GM12891 (cell line): ENCODE measurements at places on chromosomes 5 and 9.

DNA sequence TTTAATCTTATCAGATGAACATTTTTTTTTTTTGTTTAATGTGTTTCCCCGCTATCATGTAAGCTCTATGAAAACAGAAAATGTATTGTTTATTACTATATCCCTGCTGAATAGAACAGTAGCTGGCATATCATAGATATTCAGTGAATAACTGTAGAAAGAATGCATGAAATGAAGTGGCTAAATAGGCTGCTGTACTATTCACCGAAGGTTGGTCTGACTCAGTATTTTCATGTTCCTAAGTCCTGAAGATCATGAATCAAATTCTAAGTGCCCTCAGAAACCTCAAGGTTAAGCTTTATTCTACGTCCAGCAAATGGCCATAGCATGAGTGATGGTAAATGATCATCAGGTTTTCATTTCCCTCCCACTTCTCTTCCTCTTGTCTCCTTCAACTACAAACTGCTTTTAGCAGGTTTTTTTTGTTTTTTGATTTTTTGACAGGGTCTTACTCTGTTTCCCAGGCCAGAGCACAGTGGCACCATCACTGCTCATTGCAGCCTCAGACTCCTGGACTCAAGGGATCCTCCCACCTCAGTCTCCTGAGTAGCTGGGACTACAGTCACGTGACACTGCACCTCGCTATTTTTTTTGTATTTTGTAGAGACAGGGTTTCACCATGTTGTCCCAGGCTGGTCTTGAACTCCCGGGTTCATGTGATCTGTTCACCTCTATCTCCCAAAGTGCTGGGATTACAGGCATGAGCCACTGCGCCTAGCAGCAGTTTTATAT, 19.1 kb upstream of the ZFAND5 start:
- no peak for DNase-seq

GRCh38 chr9:33785914-33786313, 9.4 kb upstream of the PRSS3 start:
- no peak for DNase-seq

DNA sequence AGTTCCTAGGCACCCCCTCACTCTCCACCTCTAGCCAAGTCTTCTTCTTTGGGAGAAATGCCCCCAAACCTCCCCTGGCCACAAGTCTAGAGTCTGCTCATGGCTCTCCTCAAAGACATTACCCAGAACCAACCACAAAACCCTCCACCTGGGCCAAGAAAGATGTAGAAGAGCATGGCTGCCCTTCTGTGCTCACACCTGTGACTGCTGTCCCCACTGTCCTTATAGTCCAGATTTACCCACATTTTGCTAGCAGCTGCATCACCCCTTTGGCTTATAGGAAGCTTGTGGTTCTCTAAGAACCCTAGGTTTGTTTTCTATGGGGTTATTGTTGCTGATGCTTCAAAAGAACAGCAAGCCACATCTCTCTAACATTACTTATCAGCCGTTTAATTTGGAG, 6.1 kb upstream of the GABBR2 start:
- no peak for DNase-seq

- no peak for DNase-seq
These were observed 32.5 kb upstream of the SYNPO start for GRCh38 chr5:150607991-150608390.

DNA sequence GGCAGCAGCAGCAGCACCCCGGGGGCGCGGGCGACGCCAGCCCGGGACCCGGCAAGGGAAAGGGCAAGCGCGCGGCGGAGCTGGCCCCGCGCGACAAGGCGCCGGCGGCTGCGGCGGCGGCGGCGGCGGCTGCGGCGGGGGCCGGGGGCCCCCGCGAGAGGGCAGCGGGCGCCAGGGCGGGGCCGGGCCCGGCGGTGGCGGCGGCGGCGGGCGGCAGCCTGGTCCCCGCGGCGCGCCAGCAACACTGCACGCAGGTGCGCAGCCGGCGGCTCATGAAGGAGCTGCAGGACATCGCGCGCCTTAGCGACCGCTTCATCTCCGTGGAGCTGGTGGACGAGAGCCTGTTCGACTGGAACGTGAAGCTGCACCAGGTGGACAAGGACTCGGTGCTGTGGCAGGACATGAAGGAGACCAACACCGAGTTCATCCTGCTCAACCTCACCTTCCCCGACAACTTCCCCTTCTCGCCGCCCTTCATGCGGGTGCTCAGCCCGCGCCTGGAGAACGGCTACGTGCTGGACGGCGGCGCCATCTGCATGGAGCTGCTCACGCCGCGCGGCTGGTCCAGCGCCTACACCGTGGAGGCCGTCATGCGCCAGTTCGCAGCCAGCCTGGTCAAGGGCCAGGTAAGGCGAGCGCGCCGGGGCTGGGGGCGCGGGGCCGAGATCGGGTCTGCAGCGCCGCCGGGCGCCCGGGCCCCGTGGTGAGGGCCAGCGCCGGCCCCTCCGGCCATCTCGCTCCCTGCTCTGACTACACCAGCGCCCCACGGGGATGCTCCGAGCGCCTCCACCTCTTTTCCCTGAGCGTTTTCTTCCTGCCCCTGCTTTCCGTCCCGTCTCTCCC, at the start of gene UBE2QL1:
Gene UBE2QL1, plus strand, starts transcription at position 238 of the 843 bp plus-strand sequence. Its CDS starts 35 bp downstream, at position 273.
- peak; percentile 52 for DNase-seq

DNA sequence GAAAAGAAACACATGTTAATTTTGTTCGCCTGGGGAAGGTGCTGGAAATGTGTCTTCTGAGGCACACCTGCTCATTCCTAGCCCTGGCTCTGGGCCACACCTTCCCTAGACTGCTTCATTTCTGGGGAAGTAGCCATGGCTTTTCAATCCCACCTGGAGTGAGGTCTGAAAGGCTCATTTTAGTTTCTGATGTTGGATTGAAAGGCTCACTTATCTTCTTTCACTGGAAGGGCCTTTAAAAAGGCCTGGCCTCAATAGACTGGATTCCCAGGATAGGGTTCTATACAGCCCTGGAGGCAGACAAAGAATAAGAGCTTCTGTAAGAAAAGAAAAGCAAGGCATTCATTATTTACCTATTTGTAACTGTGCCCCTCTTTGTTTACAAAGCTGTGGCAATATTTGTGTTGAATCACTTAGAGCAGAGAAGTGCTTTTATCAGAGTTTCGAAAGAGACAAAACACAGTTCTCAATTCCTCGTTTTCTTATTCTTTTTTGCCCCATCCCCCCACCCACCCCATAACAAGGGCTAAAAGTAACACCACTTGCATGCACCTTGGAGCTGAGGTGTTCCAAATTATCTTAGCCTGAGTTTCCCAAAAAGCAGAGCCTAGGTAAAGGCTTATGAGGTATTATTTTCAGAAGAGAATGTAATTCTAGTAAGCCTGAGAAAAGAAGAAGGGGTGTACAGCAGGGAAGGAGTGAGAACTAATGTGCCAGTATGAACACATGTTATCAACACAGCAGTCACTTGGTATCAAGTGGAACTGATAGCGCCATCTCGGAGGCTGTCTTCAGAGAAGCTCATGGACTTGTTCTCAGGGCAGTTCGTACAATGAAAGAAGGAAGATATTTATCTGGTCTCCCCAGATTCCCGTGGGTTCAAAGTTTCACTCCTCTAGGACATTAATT, 413.1 kb downstream of the KCTD16 start:
- no peak for DNase-seq

DNA sequence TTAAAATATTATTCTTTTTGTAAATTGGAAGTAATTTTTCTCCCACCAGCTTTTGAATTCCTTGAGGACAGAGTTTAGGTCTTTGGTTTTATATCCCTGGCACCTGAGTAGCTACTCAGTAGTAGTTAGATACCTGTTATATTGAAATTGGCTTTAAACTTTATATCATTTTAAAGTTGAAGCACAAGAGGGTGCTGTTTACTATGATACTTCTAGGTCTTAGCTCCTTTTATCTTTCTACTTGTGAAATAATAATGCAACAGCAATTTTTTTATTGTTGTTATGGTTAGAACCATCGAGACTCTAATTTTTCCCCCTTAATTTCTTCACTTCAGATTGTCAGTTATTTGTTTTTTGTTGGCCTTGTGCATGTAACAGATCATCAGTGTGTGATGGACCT, 46.3 kb downstream of the AP3S1 start:
- DNase-seq: no peak

GRCh38 chr5:124634228-124634739, 112.2 kb downstream of the ZNF608 start:
- no peak for DNase-seq

DNA sequence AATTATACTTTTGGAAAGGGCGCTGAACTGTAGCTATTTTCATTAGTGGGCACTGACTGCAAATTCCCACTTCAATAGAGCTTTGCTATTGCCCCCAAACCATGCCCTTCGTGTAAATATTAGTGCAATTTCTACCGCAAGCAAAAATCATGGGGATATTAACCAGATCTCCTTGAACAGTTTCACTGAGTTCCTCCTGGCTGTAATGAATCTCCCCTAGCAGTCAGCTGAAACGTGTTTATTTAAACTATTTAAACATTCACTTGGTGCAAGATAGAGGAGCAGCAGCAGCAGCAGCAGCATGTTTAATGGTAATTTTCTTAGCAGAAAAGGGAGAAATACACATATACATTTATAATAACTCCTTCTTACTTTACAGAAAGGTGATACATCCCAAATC, 54.4 kb downstream of the ARRDC3 start:
- DNase-seq: no peak

- DNase-seq: no peak
These were observed 33.8 kb upstream of the PANK3 start for GRCh38 chr5:168612996-168613395.

DNA sequence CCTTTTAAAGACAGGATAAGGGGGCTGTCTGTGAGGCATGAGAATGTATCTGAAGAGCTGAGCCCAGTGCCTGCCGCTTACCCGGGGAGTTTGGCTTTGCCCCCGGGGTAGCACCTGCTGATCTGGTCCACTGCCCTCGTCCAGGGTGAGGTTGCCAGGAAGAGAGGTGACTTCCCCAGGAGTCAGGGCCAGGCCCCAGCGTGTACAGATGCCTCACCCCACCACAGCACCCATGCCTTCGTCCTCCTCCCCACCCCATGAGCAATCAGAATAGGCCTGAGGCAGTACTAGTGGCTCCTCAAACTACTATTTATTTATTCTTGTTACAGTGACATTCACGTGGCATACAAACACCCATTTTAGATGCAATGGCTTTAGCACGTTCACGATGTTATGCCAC, 15.7 kb upstream of the AIF1L start:
- DNase-seq: no peak

GRCh38 chr9:121179930-121180681, 21.6 kb downstream of the RAB14 start:
- no peak for DNase-seq

GRCh38 chr5:109786206-109786855, 96.6 kb downstream of the MAN2A1 start:
- no peak for DNase-seq

DNA sequence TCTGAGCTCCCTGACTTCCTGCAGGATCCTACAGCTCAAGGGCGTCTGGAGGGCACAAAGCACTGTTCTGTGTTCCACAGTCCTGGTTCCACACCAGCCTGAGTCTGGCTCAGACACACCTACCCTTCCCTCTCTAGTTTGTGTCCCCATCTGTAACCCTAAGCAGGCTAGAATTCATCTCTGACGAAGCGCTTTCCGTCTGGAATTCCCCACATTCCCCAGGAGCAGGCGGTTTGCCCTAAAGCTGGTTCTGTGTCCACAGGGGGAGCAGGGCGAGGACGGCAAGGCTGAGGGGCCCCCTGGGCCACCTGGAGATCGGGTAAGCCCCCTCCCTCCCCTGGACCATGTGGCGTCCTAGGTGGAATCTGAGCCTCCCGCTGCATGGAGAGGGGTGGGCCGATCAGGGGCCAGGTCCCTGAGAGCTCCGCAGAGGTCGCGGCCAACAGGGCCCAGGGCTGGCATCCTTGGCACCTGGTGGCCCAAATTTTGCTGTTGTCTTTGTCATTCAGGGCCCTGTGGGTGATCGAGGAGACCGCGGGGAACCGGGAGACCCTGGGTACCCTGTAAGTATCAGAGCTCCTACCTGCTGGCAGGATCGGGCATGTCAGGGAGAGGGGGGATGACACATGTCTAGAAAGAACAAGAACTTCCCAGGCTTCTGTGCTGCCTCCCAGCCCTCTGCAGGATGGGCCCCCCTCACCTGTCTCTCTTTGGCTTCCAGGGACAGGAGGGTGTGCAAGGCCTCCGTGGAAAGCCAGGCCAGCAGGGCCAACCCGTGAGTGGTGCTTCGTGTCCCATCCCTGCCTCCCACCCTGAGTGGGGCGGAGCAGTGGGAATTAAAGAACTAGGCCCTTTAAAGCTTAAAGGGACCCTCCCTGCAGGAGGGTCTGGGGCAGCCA, 34.5 kb upstream of the ORM1 start:
- DNase-seq: no peak

- no peak for DNase-seq
These were observed 52.7 kb upstream of the ARL15 start for GRCh38 chr5:54362992-54363625.

GRCh38 chr9:108655818-108656217, 200.0 kb downstream of the ACTL7B start:
- no peak for DNase-seq

DNA sequence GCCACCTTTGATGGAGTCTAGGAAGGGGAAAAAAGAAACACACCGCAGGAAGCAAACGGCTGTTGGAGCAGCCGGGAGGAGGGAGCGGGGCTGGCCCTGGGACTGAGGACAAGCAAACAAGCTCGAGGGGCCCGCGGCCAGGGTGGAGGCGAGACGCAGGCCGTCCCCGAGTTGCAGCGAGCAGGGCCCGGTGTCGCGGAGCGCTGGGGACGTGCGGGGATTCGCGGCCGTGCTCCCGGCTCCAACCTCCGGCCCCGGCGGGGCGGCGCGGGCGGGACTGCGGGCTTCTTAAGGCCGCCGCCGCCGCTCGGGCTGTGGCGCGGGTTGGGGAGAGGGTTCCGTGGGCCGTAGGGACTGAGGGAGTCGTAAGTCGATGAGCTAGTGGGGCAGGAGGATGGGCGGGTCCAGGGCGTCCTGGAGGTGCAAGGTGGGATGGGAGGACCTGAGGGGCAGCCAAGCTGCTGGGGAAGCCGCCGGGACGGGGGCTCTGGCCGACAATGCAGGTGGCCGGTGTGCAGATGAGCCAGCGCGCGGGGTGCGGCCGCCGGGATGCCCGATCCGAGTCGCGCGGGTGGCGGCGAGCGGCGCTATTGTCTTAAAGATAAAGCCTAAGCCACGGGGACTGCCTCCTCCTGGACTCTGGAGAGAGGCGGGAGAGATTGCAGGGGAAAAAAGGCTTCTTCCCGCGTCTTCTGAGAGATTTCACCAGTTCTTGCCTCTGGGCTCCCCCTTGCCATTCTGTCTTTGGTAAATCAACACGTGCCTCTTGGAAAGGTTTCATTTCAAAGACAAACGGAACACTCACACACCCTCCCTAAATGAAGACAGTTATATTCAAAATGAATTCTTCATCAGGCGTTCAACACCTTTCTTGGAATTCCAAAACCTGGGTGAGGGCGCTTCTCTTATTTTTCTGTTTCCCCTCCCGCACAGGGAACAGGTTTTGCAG, 1.6 kb upstream of the HAPLN1 start:
- DNase-seq: peak; percentile 49
